ENCODE measurements at places on chromosomes 12 and 14. TPM values are rescaled to one million over a fixed set of nuclear protein-coding genes. Genes with fewer than 3 reads are reported as not detected.

MFAP5 gene
- total RNA-seq, result 3.2 TPM

RTL1 gene
- not detected for total RNA-seq

NEUROD4 gene
- total RNA-seq, result not detected

KLHL33 gene
- 0.35 TPM for total RNA-seq

MANSC4 gene
- total RNA-seq, result not detected

DHRS1 gene
- total RNA-seq, result 21.3 TPM

TSHR gene
- total RNA-seq, result not detected

SMAGP gene
- total RNA-seq, result 31.9 TPM

KERA gene
- not detected for total RNA-seq

PRPF39 gene
- 25.2 TPM for total RNA-seq

SCYL2 gene
- total RNA-seq, result 34.0 TPM

PLBD1 gene
- total RNA-seq, result 7.4 TPM

ASCL1 gene
- not detected for total RNA-seq

MYH6 gene
- not detected for total RNA-seq
